ENCODE measurements at places on chromosomes 13 and 19.
A peak's percentile ranks its signal among the peaks of the same experiment; 100 is the strongest.

GRCh38 chr13:49878682-49879081 lies 57.5 kb downstream of the SPRYD7 start:
- DNase-seq = no peak

DNA sequence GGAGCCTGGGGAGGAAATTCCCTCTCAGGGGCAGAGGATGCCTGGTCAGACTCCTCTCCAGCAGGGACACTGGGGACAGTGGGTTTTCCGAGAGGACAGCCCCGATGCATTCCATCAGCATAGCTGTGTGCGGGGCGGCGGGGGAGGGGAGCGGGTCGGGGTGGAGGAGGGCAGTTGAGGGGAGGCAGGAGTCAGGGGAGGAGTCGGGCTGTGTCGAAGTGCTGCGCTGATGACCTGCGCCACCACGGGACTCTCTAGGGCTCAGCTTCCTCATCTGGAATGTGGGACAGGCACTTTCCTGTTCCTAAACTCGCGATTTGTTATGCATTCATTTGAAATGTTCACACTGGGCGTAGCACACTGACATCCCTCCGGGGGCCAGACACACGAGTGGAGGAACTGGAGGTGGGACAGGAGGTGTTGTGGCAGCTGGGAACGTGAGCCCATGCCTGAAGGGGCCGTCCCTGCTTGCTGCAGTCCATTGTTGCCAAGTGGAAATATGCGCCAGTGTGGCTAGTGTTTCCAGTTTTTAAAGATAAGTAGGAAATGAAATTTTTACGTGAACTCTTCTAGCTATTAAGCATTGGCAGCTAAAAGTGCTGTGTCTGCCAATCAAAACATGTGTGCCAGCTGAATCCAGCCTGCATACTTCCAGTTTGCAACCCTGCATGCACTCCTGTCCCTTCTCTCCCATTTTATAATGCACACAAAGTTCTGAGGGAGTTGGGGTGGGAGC lies 43.3 kb downstream of the FLT1 start:
- no peak for DNase-seq

DNA sequence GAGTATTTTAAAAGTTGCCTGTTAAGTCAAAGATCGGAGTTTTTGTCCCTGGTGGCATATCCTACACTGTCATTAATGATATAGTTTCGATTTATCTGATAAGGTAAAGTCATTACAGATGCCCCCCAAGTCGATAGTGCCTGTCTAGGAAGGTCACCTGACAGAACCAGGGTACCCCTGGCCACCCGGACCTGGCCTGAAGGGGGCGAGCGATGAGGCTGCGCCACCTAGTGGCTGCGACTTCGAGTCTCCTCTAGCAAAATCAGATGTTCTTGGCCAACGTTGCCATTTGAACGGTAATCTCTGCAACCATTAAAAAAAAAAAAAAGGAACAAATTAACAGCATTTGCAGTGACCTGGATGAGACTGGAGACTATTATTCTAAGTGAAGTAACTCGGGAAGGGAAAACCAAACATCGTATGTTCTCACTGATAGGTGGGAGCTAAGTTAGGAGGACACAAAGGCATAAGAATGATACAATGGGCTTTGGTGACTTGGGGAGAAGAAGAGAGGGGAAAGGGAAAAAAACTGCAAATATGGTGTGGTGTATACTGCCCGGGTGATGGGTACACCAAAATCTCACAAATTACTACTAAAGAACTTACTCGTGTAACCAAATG lies 565.1 kb downstream of the LIG4 start:
- DNase-seq = peak; percentile 12

- peak; percentile 83 for DNase-seq
Observed at GRCh38 chr13:41017159-41017558, 2.0 kb downstream of the ELF1 start.

GRCh38 chr13:113545455-113545930 lies 39.1 kb upstream of the TFDP1 start:
- DNase-seq = no peak

GRCh38 chr13:32811297-32811800 lies 204.9 kb upstream of the KL start:
- peak; percentile 36 for DNase-seq

DNA sequence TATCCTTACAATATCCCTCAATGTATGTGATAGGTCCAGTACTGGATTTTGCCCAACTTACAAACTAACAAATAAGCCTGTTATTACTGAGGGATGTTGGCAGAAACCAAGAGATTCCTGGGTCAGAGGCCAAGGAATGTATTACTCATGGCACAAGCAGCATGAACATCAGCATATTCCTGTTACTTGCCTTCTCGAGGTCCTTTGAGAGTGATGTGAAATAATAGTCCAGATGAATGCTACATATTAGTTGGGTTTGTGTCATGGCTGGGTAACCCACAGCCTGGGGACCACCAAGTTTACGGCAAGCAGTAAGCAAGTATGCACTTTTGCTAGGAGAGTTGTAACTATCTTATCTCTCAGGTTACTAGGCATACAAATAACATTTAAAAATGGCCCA lies 384.5 kb upstream of the GPC6 start:
- DNase-seq = no peak

DNA sequence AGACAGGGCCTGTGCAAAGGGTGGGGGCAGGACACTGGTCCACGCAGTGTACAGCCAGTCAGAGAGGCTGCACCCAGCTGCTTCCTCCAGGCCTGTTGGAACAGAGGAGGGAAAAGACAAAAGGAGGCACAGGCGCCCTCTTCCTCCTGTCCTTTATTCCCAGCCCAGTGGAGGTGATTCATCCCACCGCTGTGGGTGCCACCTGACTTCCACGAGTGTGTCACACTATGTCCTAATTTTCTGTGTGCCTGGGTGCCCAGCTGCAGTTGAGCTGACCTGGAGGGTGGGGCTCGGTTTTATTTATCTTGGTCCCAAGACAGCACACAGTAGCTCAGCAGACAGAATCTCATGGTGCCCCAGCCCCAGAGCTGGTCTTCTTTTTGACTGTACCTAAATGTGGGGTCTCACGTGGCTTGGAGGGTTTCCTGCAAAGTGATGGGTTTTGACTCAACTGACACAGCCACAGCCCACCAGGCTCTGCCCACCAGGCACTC lies 9.0 kb downstream of the EPS15L1 start:
- DNase-seq = peak; percentile 19

DNA sequence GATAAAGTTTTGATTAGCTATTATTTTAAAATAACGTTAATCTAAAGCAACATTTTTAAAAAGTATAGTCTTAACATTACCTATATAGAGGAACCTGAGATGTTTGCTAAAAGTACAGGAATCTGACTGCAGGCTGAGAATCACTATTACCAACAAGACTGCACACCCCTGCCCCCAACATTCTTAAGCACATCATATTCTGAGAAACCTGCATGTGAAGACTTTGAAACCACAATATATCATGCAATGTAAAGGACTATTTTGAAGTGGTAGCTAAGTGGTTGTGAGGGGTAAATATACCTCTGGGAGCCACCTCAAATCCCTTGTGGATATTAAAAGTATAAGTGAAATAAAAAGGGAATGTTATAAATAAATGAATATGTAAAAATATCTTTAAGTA lies 119.0 kb upstream of the KLF12 start:
- no peak for DNase-seq

DNA sequence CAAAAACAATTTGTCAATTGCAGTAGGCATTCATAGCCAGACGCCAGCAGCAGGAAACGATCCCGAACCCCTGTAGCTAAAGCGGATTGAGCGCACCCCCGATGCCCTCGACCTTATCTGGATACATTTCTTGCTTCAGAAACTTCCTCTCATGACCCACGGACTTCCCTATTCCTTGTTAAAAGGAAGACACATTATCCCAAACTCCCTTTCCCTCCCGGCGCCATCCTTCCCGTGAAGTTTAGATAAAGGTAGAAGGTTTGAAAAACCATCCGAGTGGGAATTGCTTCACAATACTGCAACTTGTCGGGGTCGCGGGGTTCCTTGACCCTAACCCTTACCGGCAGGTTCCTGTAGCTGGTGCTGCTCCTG lies 977 bp downstream of the PCDH20 start:
- no peak for DNase-seq

DNA sequence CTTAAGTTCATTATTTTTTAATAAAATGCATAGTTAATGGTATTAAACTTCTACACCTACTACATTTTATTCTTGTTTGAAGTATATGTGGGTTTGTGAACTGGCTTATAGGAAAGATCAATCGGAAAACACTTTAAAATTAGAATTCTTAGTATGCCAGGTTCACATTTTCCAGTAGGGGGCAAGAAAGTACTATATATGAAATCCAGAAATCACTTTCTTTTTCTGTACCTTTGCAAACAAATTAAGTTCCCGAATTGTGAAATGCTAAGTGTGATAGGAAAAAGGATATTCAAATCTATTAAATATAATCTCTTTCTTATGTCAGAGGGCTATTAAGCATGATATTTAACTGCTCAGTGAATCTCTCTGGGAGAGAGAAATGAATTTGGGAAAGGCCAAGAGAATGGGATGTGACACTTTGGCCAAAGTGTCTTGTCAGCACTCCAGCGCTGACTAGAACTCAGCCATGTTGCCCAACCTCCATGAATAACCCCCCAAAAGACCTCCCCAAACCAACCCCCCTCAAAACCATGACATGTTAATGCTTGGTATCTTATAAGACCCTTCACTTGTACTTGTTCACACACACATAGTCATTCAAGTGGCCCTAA lies 122.6 kb upstream of the SLC10A2 start:
- DNase-seq = peak; percentile 1

- no peak for DNase-seq
Observed at GRCh38 chr19:6091771-6092291, 18.5 kb downstream of the RFX2 start.

DNA sequence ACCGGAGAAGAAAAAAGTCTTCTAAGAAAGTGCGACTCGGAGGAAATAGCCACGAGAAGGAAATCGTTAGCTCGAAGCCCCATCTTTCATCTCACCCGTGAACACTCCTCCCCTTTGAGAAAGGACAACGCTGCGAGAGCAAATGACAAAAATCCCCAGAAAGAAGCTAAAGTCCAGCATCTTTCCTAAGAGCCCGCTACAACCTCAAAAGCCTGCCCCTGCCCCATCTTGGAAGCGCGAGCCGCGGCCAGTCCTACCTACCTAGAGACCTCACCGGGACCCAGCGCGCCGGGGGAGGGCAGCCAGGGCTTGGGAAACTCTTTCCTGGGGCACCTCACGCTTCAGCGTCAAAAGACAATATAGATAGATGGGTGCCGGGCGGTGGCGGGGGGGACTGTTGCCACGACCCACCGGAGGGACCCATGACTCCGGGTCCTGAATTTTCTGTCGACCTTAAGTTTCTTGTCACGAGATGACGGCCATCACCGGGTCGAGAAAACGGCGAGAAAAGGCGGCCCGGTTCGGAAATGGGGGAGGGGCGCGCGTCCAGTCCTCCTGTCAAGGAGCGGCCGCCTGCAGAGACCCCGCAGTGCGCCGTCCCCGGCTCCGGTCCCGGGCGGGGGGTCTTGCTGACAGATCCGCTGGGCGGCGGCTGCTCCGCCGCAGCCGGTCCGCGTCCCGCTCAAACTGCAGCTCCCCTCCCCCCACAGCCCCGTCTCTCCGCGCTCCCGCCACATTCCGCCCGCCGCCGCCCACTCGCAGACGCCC lies 65.9 kb downstream of the KCNRG start:
- no peak for DNase-seq

GRCh38 chr19:42132030-42132628 lies at the start of gene POU2F2:
Gene POU2F2, minus strand, starts transcription at chr19:42132446. Its CDS starts 35 bp downstream, at chr19:42132411.
- DNase-seq = peak; percentile 44

GRCh38 chr19:16861834-16862233 lies 27.0 kb upstream of the F2RL3 start:
- no peak for DNase-seq

- peak; percentile 69 for DNase-seq
Observed at GRCh38 chr13:108932196-108932595, 302.8 kb downstream of the MYO16 start.

DNA sequence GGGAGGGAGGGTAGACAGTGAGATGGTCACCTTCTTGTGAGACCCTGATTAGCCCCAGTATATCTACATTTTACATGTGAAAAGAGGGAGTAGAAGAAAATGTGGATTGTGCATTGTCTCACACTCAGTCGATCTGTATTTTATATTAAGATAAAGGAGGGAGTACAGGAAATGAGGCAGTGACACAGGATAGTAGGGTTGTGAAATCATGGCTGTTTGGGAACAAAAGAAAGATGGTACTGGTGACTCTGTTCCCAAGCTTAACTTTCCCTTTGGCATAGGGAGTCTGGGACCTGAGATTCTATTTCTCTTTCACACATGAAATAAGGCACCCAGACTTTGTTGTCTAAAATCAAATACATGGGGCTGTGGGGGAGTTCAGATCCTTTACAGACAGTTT lies 194.7 kb downstream of the ABCC4 start:
- no peak for DNase-seq

DNA sequence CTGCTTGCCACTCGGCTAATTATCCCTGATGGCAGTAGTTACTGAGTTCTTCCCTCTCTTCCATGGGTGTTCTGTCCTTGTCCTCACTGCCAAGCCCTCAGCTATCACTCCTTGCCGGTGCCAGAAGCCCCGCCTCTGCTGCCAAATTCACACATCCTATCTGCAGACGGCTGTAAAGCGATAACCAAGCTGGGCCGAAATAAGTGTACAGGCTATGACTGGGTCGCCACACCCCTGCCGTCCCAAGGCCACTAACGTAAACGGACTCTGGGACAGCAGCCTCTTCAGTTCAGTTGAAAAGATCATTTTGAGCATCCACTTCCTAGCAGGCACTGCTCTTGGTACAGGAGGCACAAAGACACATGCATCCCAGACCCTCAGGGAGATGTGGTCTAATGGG lies 13.3 kb downstream of the SLC7A1 start:
- no peak for DNase-seq

DNA sequence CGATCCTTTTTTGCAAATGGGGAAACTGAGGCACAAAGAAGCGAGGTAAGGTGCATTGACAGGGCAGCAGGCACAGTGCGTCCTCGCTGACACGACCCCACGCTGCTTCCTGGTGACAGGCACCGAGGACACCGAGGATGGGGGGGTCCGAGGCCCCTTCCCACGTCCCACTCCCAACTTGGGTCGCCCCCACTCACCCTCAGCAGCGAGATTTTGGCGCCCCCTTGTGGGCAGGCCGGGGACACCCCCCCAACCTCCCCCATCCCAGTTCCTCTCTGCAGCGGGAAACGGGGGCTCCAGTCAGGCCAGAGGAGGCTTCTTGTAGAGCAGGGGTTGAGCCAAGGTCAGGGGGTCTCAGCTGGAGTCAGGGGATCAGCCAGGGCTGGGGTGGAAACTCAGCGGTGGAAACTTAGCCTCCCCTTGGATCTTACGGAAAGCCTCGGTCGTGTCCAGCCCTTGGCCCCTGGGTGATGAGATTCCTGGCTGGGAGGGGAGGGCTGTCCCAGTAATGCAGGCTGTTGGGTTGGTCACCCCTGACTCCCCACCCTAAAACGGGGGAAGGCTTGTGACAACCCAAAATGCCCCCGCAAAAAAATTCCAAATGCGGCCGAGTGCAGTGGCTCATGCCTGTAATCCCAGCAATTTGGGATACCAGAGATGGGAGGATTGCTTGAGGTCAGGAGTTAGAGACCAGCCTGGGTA lies 8.2 kb downstream of the SMIM24 start:
- no peak for DNase-seq

GRCh38 chr19:39498798-39499642 lies at the start of gene DLL3:
Gene DLL3, plus strand, starts transcription at chr19:39498947. Its CDS starts 28 bp downstream, at chr19:39498975.
- DNase-seq = no peak

GRCh38 chr19:42313096-42313839 lies at the start of gene TMEM145:
Gene TMEM145, plus strand, starts transcription at chr19:42313309. Its CDS starts 68 bp downstream, at chr19:42313377.
- DNase-seq = no peak
